ENCODE measurements at places on chromosomes 11 and 22.

GRCh38 chr11:121814296-121814695 lies 301.7 kb downstream of the BLID start:
- DNase-seq, result no peak

DNA sequence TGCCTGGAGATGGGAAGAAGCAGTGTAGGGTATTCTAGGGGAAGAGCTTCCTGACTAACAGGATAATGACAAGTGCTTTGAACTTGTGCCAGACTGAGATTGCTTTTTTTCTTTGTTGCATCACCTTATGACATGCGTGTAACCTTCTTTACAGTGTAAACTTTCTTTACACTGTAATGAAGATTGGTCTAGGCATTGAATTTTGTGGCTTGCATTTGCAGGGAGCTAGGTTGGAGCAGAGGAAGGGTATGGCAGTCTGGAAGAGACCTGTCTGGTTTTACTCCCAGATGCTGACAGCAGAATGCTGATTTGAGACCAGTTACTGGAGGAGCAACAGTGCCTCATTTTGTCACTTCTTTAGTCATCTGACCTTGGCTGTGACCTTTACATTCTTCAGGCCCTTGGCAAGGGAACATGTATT lies 5.6 kb downstream of the DDB2 start:
- DNase-seq, result no peak

DNA sequence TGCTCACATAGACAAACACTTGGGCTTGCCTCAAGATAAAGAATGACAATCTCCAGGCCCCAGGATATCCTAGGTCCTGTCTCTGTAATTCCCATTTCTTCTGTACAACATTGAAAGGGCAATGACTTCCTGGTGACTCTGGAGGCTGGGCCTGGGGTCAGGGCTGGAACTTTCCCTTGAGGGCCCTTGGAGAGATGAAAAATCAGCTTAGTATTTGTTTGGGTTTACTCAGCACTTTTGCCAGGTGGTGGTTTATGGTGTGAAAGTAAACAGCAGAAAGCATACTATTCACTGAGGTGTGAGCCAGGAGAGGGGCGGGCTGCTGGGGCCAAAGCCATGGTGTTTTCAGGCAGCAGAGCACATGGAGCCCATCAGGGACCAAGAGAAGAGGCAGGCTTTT lies 214.7 kb upstream of the NARS2 start:
- no peak for DNase-seq

GRCh38 chr11:42596576-42597145 lies 715.1 kb upstream of the API5 start:
- no peak for DNase-seq

DNA sequence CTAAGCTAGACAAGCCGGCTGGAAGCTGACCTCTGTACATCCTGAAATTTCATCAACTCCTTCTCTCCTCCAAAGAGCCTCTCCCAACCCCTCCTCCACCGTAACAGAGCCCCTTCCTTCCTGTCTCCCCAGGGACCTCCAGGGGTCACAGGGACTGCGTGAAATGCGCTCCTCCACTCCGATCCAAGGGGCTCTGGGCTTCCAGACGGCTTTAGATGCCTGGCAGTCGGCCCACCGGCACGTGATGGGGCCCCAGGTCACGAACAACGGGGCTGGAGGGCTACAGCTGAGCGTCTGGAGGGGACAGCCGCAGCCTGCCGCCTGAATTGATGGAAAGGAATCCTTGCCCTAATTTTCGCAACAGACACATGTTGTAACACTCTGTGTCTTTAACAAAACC lies 264.1 kb downstream of the MN1 start:
- no peak for DNase-seq

DNA sequence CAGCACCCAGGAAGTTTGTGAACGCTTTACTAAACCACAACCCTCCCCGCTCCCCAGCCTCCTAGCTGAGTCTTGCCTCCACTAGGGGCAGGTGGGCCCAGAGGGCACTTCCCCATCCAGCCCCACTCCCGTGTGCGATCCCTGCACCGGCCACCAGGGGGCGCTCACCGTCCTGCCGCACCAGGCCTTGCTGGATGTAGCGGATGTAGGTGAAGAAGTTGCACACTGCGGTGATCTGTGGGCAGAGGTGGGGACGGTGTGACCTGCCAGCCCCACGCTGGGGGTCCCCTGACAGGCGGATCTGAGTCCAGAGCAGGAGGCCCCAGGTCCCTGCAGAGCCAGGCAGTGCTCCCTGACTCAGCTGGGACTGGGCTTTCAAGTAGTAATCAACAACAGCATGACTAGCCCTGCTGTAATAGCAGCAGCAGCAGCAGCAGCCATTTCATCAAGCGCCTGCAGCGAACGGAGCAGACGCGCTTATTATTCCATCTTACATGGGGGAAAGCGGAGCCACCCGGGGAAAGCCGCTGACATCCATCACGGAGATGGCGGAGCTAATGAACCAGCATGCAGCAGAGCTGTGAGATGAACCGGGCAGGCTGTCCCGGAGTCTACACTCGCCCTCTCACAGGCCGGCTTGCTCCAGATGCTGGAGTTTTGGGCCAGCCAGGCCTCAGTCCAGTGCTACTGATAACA lies 7.9 kb upstream of the FADS3 start:
- peak; percentile 91 for DNase-seq

DNA sequence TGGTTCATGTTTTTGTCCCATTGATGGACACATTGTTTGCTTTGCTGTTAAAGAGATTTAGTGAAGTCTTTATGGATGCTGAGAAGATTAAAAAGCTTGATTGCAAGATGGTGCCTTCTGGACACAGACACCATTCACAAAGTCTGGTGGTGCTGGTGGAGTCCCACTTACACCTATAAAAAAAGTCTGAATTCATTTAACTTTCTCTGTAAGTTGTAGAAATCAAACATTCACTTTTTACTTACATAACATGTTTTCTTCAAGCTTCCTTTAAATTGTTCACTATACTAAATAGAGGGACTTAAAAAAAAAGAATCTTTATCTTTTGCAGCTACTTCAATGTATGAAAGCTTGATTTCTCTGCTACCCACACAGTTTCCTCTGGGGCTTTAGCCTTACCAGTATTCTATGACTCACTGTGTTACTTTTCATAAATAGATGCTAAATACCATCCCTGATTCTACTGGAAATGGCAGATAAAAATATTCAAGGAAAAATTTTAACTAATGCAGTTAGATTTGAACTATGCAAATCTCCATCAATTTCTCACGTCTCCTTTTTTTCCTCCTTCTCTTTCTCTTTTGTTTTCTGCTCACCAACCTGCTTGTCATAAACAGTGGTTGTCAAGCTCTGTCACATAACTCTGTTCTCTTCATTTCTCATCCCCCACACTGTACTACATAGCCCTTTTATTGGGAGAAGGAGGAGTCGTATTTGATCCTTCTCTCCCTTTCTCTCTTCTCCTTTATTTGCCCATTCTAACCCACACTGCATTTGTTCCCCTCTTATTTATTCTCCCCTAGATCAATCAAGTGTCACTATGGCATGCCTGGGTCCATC lies 89.7 kb downstream of the FAM76B start:
- no peak for DNase-seq

- DNase-seq, result peak; percentile 16
Measured at GRCh38 chr11:12235553-12235946, 125.2 kb downstream of the MICAL2 start.

DNA sequence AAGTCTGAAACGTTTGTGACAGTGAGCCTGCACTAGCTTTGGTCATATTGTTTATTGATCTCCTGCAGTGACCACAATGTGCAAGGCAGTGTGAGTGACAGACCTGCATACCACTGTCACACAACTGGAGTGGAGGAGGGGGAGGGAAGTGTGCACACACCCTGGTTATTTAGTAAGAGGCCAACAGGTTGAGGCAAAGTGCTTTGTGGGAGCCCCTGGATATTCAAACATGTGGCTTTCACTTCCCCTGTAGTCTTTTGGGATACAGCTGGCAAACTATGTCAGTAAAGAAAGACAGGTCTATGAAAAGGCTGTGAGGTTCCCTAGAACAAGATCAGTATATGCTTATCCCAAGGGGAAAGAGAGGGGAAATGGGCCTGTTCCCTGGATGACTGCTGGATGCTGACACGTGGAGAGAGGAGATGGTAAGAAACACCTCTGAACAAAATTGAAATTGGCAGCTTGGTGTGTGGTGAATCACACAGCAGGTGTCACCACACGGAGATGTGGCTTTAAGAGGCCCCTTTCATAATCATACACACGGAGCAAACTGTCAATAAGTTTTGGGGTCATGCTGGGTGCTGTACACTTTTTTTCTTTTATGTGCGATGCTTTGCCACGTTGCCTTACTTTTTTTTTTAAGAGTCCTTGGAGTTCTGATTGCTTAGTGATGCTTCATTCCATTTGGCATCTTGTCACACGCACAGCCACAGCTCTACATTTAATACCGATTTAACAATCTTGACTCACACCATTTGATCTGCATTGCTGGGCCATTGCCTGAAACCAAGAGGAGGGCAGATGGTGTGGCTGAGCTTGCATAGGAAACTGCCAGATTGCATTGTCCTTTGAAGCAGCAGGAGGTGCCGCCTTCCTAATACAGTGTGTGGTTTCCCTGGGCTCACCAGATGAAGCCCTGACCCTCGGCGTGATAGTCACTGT lies 11.3 kb downstream of the OSBP2 start:
- no peak for DNase-seq

DNA sequence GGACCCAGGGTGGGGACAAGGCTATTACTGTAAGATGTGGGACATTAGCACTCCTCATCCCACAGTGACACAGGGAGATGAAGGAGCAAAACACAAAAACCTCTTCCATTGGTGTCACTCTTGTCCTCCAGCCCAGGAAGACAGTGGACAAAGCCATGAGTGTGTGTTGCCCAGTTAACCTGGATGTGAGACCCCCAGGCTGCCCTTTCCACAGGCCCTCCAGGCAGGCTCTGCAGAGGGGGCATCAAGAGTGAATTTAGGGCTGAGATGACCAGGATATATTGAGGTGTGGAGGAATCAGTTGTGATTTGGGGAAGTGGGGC lies 111.3 kb downstream of the GGTLC2 start:
- DNase-seq, result no peak

DNA sequence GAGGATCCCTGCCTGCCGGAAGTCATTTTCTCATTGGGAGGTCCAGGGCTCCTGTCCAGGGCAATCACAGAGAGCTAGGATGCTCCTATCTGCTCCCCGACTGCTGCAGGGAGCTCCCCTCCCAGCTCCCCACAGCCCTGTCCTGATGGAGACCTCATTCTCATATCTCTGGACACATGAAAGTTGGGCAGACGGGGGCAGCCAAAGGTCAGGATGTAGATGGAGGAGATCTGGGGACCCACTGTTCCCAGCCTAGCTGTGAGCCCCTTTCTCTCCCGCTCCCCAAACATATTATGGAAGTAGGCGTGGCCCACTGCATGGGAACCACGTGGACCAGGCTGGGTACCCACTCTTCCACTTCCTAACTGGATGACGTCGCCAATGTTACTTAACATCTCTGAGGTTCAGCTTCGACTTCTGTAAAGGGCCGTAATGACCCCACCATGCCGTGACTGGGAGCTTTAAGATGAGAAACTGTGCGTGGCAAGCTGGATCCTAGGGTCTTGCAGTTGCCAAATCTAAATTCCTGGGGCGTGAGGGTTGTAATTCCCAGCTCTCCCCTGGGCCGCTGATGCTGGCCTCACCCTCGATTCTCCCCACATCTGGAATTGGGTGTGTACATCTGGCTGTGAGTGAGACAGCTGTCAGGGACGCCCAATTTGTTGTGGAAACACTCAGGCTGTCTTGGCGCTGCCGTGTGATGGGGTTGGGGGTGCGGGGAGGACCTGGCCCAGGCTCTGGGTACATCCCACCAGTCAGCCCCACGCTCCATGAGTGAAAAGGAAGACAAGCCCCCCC lies 1.8 kb downstream of the CDC42EP2 start:
- no peak for DNase-seq

DNA sequence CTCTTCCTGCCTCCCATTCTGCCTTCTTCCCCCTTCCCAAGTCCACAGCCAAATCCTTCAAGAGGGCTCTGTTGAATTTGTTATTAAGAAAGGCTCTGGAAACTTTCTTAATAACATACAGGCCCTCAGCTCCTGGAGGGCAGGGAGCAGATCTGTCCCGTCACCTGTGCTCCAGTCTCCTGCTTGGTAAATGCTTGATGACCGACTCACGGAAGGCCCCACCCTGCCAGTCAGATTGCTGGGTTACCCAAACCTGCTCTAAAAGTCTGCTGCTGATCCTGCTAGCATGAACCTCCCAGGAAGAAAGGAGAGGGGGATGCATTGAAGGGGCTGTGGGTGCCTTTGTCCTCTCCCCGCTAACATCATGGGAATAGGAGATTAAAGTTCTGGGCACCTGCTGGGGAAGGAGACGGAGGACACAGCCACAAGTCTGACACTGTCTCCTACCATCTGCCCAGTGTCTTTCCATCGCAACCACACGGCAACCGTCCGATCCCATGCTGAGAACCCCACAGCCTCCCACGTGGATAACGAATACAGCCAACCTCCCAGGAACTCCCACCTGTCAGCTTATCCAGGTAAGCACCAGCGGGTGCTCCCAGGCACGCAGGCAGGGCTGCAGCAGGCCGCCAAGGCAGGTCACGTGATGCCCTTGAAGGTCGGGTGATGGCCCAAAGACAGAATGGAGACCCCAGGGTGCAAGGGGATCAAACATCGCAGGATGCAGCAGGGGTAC lies 22.5 kb downstream of the CD5 start:
- no peak for DNase-seq

- no peak for DNase-seq
Measured at GRCh38 chr22:20203552-20204201, 52.8 kb upstream of the CCDC188 start.

DNA sequence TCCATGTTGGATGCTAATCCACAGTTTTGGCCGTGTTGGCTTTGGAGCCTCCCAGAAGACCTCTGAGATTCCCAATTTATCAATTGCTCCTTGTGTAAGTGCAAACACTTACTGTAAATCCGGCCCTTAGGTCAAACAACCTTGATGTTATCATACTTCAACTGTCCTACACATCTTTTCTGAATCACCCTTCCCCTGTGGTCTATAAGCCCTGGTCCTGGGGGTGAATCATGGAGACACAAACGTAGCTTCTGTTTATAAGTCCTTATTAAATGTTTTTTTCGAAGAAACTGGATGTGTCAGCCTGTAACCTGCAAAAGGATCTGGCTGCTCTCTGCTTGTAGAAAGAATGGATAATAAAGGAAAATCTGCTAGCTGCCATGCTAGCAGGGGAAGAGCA lies 1.7 kb upstream of the IL10RA start:
- DNase-seq, result no peak

GRCh38 chr11:12599408-12600143 lies 74.6 kb upstream of the TEAD1 start:
- peak; percentile 36 for DNase-seq
